Activated CD4-positive, alpha-beta T cell treated with anti-CD3 and anti-CD28 coated beads, Interleukin-2, amount 10 ng/mL, durations not matched to agents 7 days and 5 days (primary cell): ENCODE measurements at places on chromosomes 11 and 22. TPM values are rescaled to one million over a fixed set of nuclear protein-coding genes. Genes with fewer than 3 reads are reported as not detected.

DNA sequence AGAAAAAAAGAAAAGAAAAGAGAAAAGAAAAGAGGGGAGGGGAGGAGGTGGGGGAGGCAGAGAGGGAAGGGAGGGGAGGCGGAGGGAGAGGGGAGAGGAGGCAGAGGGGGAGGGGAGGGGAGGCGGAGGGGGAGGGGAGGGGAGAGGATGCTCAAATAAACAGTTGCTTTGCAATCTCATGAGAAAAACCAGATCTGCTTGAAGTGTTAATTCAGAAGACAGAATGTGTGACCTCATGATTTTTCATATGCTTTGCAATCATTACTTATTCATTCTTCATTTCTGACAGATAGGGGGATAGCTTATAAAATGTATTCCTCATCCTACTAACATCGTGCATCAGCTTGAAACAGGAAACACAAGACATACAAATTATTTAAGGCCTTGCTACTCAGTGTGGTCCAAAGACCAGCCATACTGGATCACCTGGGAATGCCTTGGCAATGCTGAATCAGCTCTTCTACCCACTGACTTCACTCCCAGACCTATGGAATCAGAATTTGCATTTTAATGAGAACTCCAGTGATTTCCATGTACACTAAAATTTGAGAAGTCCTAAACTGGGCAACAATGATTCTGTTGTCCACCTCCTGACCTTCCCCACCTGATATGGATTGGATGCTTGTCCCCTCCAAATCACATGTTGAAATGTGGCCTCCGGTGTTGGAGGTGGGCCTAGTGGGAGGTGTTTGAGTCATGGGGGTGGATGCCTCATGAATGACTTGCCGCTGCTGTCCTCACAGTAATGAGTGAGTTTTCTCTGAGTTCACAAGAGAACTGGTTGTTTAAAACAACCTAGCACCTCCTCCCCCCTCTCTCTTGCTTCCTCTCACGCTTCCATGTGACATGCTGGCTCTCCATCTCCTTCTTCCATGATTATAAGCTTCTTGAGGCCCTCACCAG is 69.2 kb downstream of the CCDC34 start:
- H3K27ac ChIP-seq = no peak overlapping the region
- H3K27me3 ChIP-seq = no peaks in the 10 kb centered on the region
- H3K4me1 ChIP-seq = no peaks in the 10 kb centered on the region
- H3K36me3 ChIP-seq = no peaks in the 10 kb centered on the region
- DNase-seq = no peak
- H3K4me3 ChIP-seq = no peak overlapping the region

- DNase-seq = no peak
- H3K4me1 ChIP-seq = peaks cover 11% of the 10 kb centered on the region
- H3K27ac ChIP-seq = no peak overlapping the region
Measured at GRCh38 chr11:44315947-44316658, 6.2 kb upstream of the ALX4 start.

DNA sequence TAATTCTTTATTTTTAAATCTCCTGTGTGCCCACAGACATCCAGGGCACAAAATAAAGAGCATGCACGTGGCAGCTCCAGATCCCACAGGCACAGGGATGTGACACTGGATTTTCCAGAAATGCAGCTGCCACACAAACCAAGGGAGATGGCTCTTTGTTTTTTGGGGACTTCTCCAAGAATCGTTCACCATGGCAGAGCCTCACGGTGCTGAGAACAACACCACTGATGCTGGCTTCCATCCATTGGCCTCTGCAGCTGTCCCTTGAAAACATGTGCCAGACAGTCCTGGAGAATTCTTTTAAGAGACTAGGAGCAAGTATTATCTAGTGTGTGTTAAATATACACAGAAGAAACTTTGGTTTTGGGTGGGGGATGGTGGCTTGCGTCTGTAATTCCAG is 108.4 kb upstream of the SLC22A12 start:
- no peak overlapping the region for H3K4me3 ChIP-seq
- no peaks in the 10 kb centered on the region for H3K4me1 ChIP-seq
- H3K27me3 ChIP-seq = peaks cover 12% of the 10 kb centered on the region
- no peaks in the 10 kb centered on the region for H3K36me3 ChIP-seq
- no peak overlapping the region for H3K27ac ChIP-seq
- no peak for DNase-seq

DNA sequence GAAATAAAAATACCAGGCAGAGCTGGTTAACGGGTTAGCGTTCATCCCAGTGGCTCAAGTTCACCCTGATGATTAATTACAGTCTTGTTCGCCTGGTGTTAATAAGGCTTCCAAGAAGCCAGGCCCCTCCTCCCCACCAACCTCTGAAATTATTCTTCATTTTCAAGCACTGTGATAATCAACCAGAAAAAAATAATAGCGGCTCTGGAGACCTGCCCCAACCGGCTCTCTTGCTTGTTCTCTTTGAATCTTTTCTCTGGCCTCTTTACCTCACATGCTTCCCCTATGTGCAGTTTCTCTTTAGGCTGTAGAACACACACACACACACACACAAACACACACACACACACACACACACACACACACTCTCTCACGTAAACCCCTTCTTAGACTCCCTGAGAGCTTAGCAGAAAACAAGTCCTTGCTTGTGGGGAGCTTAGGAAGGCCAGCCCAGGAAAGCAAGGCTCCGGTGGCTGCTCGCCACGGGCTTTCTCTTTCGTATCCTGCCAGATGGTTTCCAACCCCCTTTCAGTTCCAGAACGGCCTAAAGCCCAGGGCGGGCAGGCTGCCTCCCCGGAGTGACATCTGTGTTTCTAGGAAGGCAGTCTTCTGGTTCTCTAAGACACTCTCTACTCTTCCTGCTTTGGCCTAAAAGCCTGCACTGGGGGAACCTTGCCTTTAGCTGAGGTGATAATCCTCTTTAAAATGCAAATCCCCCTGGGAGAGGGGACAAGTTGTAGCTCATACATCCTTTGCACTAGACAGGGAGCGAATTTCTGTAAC is 106.4 kb upstream of the SESN3 start:
- DNase-seq = peak; percentile 61
- peaks cover 18% of the 10 kb centered on the region for H3K4me1 ChIP-seq
- H3K36me3 ChIP-seq = no peaks in the 10 kb centered on the region

- no peak for DNase-seq
- no peak overlapping the region for H3K27ac ChIP-seq
- H3K4me1 ChIP-seq = peaks cover 6% of the 10 kb centered on the region
- H3K36me3 ChIP-seq = no peaks in the 10 kb centered on the region
- peaks cover 25% of the 10 kb centered on the region for H3K27me3 ChIP-seq
Measured at GRCh38 chr11:17548444-17548843, 1.4 kb downstream of the OTOG start.

GRCh38 chr11:16789063-16789420 is 50.6 kb downstream of the C11orf58 start:
- H3K36me3 ChIP-seq = no peaks in the 10 kb centered on the region
- H3K27ac ChIP-seq = no peak overlapping the region
- H3K4me1 ChIP-seq = peaks cover 3% of the 10 kb centered on the region
- no peak overlapping the region for H3K4me3 ChIP-seq

DNA sequence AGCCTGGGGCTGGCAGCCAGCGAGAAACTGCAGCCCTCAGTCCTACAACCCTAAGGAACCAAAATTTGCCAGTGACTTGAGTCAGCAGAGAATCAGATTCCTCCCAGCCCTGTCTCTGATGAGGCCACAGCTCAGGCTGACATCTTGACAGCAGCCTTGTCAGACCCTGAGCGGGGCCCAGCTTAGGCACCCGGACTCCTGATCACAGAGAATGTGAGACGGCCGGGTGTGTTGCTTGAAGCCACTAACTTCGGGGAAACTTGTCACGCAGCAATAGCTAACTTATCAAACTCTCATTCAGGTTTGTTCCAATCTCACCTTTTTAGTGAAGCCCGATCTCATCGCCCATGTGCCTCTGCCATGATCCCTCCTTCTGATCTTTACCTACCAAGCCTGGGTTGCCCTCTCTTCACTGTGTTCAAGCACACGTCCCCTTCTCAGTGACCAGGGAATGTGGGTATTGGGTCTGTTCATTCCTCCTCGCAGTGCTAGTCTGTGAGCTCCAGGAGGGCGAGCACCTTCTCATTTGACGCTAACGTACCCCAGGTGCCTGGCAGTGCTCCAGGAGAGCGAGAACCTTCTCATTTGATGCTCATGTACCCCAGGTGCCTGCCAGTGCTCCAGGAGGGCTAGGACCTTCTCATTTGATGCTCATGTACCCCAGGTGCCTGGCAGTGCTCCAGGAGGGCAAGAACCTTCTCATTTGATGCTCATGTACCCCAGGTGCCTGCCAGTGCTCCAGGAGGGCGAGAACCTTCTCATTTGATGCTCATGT is 280.7 kb downstream of the BRD1 start:
- H3K4me3 ChIP-seq = no peak overlapping the region
- DNase-seq = no peak
- H3K36me3 ChIP-seq = no peaks in the 10 kb centered on the region
- no peaks in the 10 kb centered on the region for H3K4me1 ChIP-seq
- H3K27ac ChIP-seq = no peak overlapping the region
- H3K27me3 ChIP-seq = no peaks in the 10 kb centered on the region

- DNase-seq = no peak
- H3K36me3 ChIP-seq = no peaks in the 10 kb centered on the region
- H3K4me1 ChIP-seq = no peaks in the 10 kb centered on the region
- no peak overlapping the region for H3K4me3 ChIP-seq
- no peak overlapping the region for H3K27ac ChIP-seq
Measured at GRCh38 chr11:102799681-102800340, 1.9 kb upstream of the MMP1 start.

GRCh38 chr22:50189184-50189848 is 3.6 kb downstream of the TRABD start:
- peak overlapping the region; percentile 81 for H3K4me3 ChIP-seq
- H3K36me3 ChIP-seq = peaks cover 25% of the 10 kb centered on the region
- H3K4me1 ChIP-seq = peaks cover 53% of the 10 kb centered on the region

DNA sequence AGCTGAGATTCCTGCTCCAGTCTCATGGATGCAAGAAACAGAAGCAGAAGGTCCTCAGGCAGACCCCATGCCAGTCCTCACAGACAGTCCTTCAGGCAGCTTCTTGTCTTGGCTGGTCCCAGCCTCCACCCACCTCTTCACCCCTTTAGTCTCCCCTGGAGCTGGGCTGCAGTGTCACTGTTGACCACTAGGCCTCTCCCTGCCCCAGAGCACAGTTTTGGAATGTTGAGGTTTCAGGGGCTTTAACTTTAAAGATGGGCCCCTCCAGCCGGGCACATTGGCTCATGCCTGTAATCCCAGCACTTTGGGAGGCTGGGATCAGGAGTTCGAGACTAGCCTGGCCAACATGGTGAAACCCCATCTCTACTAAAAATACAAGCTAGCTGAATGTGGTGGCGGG is 39.5 kb upstream of the GCAT start:
- no peaks in the 10 kb centered on the region for H3K27me3 ChIP-seq
- H3K27ac ChIP-seq = no peak overlapping the region
- DNase-seq = no peak
- no peak overlapping the region for H3K4me3 ChIP-seq

DNA sequence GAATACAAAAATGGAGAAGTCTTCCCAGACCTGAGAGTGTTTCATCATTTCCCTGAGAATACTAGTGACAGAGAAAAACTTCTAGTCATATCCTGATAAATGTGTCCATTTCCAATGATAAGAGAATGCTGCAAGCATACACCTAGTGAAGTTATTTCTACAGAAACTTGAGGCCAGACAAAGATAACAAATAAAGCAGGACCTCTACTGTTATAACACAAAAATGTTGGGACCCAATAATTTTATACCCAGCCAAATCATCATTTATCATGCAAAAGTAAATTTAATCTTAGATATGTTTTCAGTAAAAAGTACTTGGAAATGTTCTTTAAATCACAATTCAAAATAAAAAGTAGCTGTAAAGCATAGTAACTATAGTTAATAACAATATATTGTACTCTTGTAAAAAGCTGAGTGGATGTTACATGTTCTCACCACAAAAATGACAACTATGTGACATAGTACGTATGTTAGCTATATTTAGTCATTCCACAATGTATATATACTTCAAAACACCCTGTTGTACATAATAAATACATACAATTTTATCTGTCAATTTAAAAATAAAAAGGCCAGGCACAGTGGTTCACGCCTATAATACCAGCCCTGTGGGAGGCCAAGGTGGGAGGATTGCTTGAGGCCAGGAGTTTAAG is 12.6 kb downstream of the RRAS2 start:
- no peak for DNase-seq
- peaks cover 25% of the 10 kb centered on the region for H3K4me1 ChIP-seq
- H3K4me3 ChIP-seq = no peak overlapping the region
- H3K36me3 ChIP-seq = peaks cover 52% of the 10 kb centered on the region
- H3K27me3 ChIP-seq = no peaks in the 10 kb centered on the region

DNA sequence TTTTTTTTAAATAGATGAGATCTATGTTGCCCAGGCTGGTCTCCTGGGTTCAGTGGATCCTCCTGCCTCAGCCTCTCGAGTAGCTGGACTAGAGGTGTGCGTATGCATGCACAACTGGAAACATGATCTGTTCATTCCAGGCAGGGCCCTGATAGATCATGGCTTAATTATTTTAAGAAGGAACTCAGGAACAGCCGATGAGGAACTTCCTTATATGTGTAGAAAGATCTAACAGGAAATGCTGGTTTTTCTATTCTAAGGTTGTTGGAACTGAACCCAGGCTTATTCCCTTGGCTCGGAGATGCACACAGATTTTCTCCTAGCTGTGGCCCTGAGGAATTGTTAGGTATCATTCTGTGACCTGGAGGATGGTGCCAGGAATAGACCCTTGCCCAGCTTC is 32.4 kb downstream of the SPECC1L start:
- H3K27ac ChIP-seq = no peak overlapping the region
- peaks cover 44% of the 10 kb centered on the region for H3K36me3 ChIP-seq
- DNase-seq = no peak
- H3K27me3 ChIP-seq = no peaks in the 10 kb centered on the region
- peaks cover 63% of the 10 kb centered on the region for H3K4me1 ChIP-seq

LYVE1 gene
- total RNA-seq = not detected

OVOL1 gene
- total RNA-seq = not detected

KRTAP5-2 gene
- total RNA-seq = not detected

PTPRCAP gene
- 389 TPM for total RNA-seq

CCDC89 gene
- total RNA-seq = 0.60 TPM

MRGPRX1 gene
- total RNA-seq = not detected

RASL10A gene
- total RNA-seq = 0.92 TPM

NXPE1 gene
- not detected for total RNA-seq

IL17REL gene
- total RNA-seq = not detected
